ENCODE measurements at places on chromosomes 11 and 22.

DNA sequence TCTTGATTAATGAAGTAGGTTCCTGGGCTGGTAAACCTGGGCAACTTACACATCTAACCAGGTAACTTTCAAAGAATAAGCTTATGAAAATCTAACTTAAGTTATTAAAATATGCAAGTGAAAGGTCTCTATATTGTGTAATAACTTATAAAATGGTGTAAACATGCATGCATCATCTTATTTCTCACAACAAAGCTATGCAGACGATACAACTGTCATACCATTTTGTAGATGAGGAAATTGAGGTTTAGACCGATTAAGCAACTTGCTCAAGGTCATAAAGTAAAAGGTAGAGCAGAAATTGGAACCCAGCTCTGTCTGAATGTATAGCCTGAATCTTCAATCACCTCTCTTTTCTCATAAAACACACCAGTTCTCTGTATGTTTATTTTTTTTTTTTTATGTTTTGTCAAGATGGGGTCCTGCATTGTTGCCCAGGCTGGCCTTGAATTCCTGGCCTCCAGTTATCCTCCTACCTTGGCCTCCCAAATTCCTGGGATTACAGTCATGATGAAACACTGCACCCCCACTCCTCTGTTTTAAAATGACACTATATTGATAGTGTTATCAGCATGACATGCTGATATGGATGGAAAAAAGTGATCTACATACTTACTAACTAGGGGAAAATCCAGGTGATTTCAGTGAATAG lies 109.6 kb downstream of the SGSM3 start:
- DNase-seq: no peak

DNA sequence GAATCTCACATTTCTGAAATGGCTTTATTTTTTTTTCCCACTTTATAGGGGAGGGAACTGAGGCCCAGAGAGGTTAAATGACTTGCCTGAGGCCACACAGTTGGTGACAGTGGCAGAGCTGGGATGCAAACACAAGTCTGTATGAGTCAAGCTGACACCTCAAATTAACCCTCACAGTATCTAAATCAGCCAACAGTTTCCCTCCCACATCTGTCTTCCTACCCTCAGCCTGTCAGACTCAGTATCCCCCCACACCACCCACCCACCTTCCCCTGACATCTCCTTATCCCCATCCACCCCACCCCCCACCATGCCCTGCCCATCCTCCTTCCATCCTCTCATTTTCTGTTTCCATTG lies 95.2 kb downstream of the TP53I11 start:
- DNase-seq: no peak

- DNase-seq: no peak
These were observed 178.8 kb upstream of the MTMR2 start for GRCh38 chr11:96102664-96103078.

GRCh38 chr22:37601540-37602442 lies 6.8 kb upstream of the GGA1 start:
- no peak for DNase-seq

DNA sequence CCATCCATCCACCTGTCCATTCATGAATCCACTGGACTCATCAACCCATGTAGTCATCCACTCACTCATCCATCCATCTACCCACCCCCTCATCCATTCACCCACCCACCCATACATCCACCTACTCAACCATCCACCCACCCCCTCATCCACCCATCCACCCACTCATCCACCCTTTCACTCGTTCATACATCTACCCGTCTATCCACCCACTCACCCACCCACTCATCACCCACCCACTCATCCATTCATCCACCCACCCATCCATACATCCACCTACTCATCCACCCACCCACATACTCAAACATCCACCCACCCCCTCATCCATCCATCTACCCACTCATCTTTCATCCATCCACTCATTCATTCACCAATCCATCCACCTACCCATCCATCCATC lies 37.7 kb downstream of the RTL6 start:
- no peak for DNase-seq

DNA sequence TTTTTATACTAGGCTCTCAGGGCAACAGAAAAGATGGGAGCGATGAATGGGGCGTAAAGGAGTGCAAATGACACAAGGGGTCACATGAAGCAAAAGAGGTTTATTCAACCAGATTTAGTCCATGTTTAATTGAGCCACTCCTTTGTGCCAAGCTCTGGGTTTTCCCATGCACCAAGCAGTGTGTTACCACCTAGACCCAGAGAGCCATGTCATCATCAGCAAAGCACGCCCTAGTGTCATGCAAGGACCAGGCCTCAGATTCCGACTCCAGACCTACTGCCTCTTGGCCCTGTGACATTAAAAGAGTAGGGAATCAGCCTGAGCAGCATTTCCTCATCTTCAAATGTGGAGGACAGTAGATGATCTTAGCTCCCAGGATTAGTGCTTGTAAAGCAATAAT lies 1.1 kb upstream of the IGLL5 start:
- peak; percentile 1 for DNase-seq

DNA sequence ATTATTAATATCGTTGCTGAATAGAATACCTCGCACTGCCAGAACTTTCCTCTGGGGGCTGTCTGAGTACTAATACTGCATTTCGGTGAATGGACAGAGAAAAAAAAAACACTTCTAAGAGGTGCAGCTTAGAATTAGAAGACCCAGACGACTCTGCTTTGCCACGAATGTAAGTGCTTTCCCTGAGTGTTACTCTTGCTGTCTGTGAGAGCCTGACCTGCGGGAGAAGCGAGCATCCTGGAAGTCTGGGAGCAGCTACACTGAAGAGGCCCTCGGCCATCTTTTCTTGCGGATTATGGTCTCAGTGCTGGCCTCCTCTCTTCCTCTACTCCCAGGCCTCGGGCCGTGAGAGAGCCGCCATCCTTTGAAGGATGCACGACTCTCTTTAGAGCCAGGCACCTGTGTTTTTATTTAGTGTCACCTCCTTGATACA lies 94.9 kb downstream of the SCN3B start:
- no peak for DNase-seq

GRCh38 chr11:78061921-78062311 lies 1.7 kb upstream of the THRSP start:
- no peak for DNase-seq

DNA sequence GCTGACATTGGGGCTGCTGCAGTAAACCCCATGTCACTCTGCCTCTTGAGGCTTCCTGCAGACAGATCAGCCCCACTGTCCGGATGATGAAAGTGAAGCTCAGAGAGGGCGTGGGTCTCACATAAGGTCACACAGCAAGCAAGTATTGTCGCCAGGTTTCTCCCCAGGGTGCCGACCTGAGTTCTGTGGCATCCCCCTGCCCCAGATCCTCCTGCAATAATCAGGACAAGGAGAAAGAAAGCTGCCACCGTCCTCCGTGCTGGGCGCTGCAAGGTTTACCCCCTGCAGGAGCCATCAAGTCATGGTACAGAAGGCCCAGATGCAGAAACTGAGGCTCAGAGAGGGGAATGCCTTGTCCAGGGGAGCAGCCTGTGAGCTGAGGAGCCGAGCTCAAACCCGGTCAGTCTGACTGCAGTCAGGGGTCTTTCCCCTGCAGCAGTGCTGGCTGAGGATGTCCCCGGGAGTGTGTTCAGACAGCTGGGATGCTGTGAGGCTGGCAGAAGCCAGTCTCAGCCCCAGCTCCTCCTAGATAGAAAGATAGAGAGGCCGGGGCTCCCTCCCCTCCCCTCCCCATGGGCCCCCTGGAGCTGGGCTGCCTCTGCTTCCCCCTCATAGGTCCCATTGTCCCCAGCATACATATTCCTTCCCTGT lies 13.2 kb downstream of the EMID1 start:
- no peak for DNase-seq

DNA sequence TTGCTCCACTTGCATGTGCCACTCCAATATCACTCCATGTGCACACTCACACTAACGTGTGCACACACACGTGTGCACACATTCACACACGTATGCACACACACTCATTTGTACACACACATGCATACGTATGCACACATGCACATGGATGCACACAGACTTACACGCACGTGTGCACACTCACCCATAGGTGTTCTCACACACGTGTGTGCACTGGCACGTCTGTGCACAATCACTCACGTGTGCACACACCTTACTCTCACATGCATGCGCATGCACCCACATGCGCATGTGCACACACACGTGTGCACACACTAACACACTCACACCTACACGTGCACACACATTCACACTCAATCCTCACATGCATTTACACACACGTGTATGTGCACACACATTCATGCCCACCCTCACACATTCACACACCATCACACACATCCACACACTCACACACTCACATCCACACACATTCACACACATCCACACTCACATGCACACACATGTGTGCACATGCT lies 9.3 kb upstream of the MS4A15 start:
- DNase-seq: no peak

DNA sequence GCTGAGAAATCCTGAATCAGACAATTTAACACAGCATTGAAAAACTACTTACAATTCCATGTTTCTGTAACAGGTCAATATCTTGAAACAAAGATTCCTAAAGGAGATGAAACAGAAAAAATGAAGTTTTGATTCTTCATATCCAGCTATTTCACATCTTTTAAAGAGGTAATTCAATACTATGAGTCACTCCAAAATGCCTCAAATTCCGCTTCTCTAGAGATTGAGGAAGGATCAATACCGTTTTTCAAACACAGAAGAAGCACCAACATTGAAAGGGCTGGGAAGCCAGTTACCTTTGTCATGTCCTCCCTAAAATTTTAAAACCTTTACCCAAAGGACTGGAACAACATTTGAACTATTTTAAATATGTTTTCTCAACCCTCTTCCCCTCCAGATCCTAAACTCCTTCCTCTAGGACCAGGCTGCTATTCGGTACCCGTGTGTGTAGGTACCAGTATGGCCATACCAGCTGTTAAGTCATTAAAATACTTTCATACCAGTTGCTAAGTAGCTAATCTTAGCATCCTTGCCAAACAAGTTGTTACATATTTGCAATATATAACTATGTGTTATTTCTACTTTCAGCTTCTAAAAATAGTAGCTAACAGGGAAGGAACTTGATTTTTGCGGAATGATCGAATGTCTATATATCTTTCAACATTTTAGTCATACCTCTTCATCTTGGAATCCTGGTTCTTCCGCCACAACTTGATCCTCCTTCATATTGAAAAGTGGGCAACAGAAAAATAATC lies 2.3 kb downstream of the DMC1 start:
- DNase-seq: no peak

- DNase-seq: no peak
These were observed 4.4 kb upstream of the RNF169 start for GRCh38 chr11:74744277-74744676.

DNA sequence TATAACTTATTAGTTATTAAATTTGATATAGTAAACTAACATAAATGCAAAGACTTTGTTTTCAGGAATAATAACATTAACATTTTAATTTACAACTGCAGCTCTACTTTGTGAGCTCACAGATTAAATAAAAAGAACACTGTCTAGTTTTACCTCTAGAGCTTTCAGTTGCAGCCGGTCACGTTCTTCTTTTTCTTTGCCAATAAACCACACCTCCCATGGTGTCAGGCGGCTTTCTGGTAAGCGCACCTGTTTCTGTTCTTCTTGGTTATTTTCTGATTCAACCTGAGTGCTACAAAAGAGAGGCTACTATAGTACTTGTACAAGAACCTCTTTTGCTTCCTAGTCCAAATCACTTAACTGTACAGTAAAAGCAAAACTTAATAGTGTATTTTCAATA lies 5.8 kb downstream of the CCDC34 start:
- DNase-seq: no peak

GRCh38 chr22:48892578-48893287 lies 934.9 kb downstream of the BRD1 start:
- no peak for DNase-seq

GRCh38 chr11:13291800-13292199 lies 14.2 kb downstream of the BMAL1 start:
- no peak for DNase-seq

- DNase-seq: no peak
These were observed 17.6 kb downstream of the OTOG start for GRCh38 chr11:17564687-17565042.

DNA sequence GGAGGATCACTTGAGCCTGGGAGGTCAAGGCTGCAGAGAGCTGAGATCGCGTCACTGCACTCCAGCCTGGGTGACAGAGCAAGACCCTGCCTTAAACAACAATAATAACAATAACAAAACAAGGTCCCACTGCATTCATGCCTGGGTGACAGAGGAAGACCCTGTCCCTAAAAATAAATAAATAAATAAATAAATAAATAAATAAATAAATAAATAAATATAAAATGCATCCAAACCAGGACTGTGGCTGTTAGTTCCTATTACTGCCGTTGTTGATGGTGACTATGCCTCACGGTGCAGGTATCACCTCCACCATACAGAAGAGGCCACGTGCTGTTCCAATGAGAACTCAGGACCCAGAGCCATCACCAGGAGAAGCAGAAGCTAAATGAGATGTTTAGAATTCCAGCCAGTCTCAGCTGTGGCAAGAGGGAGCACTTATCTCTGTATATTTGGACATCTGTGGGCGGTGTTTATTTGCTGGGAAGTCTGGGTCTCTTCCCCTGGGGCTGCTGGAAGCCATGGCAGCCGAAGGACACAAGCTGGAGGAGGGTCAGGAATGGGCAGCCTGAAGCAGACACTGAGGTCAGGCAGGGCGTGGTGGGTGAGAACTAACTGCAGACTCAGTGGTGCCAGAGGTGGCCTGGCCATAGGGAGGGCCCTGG lies 21.6 kb downstream of the C11orf86 start:
- DNase-seq: no peak

GRCh38 chr22:46040471-46041465 lies 63.8 kb upstream of the WNT7B start:
- DNase-seq: no peak

DNA sequence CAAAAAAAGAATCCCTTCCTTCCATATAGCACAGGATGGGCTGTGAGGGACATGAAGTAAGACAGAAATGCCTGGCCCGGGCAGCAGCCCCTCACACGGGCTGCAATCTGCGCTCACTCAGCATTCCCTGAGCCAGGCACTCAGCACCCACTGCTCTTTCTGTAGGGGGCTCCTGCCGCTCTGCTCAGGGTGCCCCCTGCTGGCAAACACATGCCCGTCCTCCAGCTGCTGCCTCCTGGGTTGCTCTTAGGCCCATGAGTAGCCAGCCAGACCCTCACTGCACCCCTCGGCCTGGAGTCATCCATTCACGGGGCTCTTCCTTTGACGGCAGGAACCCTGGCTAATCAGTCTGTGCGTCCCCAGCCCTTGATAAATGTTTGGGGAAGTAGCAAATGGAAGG lies 6.9 kb downstream of the MCAT start:
- no peak for DNase-seq

- no peak for DNase-seq
These were observed 6.4 kb downstream of the FADD start for GRCh38 chr11:70209391-70209912.

GRCh38 chr11:12122083-12122482 lies 11.7 kb downstream of the MICAL2 start:
- no peak for DNase-seq

DNA sequence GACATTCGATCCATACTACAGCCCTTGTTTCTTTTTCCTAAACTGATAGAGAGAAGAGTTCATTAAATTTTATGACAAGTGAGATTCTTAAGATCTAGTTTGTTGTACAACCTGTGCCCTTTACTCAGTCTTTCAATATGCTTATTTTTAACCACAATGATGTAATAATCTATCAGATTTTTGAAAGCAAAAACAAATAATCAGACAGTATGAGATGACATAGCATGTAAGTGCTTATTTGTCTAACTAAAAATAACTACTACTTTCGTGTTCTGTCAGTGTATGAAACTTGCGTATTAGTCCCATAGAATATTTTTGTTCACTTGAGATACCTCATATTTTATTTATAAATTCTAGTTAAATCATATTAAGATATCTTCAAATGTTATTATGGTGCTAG lies 33.2 kb downstream of the RAB39A start:
- DNase-seq: no peak

Measured in type B pancreatic cell (in vitro differentiated cells).